ENCODE measurements at places on chromosomes 2 and 18.

- H3K27ac ChIP-seq: no peak overlapping the region
- no peaks in the 10 kb centered on the region for H3K36me3 ChIP-seq
- H3K4me1 ChIP-seq: peaks cover 53% of the 10 kb centered on the region
- H3K4me3 ChIP-seq: no peak overlapping the region
- no peak for DNase-seq
These were observed 6.3 kb downstream of the TLK1 start for GRCh38 chr2:171154348-171154747.

DNA sequence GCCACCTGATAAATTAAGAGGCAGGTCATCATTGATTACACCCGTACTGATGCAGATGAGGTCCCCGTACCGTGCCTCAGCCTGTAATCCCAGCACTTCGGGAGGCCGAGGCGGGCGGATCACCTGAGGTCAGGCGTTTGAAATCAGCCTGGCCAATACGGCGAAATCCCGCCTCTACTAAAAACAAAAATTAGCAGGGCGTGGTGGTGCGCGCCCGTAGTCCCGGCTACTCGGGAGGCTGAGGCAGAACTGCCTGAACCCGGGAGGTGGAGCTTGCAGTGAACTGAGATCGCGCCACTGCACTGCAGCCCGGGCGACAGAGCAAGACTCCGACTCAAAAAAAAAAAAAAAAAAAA is 683 bp upstream of the ENOSF1 start:
- DNase-seq: no peak
- H3K4me1 ChIP-seq: peaks cover 18% of the 10 kb centered on the region
- H3K27ac ChIP-seq: no peak overlapping the region
- no peaks in the 10 kb centered on the region for H3K27me3 ChIP-seq
- H3K36me3 ChIP-seq: peaks cover 14% of the 10 kb centered on the region

- no peak overlapping the region for H3K27ac ChIP-seq
- no peaks in the 10 kb centered on the region for H3K36me3 ChIP-seq
- no peaks in the 10 kb centered on the region for H3K27me3 ChIP-seq
- DNase-seq: no peak
- no peaks in the 10 kb centered on the region for H3K4me1 ChIP-seq
These were observed 700.1 kb downstream of the ADCYAP1 start for GRCh38 chr18:1604751-1605150.

GRCh38 chr18:13628211-13628610 is 98.1 kb downstream of the FAM210A start:
- no peak overlapping the region for H3K27ac ChIP-seq
- H3K4me3 ChIP-seq: no peak overlapping the region
- no peaks in the 10 kb centered on the region for H3K27me3 ChIP-seq
- DNase-seq: no peak

DNA sequence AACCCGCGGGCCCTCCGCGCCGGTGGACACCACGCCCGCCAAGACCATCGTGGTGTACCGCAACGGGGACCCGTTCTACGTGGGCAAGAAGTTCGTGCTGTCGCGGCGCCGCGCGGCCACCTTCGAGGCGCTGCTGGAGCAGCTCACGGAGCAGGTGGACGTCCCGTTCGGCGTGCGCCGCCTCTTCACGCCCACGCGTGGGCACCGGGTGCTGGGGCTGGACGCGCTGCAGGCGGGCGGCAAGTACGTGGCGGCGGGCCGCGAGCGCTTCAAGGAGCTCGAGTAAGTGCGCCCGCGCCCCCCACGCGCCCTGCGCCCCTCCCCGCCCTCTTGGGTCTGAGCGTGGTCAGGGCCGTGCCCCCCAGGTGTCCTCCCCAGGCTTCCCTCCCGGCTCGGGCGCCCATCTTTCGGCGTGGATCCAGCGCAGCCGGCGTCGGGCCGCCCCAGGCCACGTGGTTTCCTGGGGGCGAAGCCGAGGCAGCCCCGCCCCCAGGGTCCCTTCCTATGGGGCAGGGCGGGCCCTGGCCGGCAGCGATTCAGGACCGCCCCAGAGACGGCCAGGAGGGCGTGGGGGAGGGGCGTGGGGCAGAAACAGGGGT is 481 bp downstream of the DCDC2C start:
- no peak overlapping the region for H3K27ac ChIP-seq
- no peaks in the 10 kb centered on the region for H3K27me3 ChIP-seq
- H3K4me1 ChIP-seq: no peaks in the 10 kb centered on the region
- DNase-seq: no peak
